Activated CD4-positive, alpha-beta T cell treated with anti-CD3 and anti-CD28 coated beads, Interleukin-2, amount 50 U/mL, for 4 hours (primary cell): ENCODE measurements at places on chromosomes 2 and 18.

GRCh38 chr2:128410035-128410757 is 91.5 kb upstream of the HS6ST1 start:
- DNase-seq, result no peak

GRCh38 chr2:925309-925708 is 25.3 kb upstream of the SNTG2 start:
- DNase-seq, result no peak

- no peak for DNase-seq
Observed at GRCh38 chr2:12762976-12763375, 46.2 kb downstream of the TRIB2 start.

DNA sequence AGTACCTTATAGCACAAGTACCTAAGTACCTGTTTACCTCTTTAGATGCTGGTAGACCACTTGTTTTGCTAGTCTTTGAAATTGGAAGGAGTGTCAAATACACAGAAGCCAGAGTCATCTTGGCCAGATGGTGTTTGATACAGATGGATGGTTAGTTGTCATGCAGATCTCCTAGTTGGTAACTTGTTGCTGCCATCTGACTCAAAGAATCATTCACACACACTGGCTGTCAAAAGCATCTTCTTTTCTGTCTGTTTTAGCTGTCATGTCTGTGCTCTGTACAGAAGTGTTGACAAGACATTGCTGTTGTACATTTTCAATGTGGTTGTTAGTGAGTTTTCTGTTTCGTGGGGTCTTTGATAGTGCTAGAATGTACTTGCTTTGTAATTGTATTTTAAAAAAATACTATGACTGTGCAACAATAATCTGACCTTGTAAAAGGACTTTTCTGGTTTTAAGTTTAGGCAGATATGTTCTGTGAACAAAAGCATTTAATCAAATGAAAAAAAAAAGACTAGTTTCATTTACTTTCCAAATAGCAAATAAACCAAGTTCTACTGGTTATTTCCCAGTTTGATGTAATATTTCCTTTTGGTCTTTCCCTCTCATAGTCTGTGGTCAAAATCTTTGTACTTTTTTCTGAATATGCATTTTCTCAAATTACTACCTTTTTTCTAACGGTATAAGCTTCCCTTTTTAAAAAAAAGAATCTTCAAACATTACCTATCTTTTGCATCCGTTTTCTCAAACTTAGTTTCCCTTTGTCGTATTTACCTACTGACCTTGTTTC is 39.9 kb downstream of the TANK start:
- DNase-seq, result no peak

- DNase-seq, result no peak
Observed at GRCh38 chr2:46187112-46187618, 110.0 kb upstream of the EPAS1 start.

- DNase-seq, result no peak
Observed at GRCh38 chr2:65367524-65367923, 64.9 kb downstream of the SPRED2 start.

DNA sequence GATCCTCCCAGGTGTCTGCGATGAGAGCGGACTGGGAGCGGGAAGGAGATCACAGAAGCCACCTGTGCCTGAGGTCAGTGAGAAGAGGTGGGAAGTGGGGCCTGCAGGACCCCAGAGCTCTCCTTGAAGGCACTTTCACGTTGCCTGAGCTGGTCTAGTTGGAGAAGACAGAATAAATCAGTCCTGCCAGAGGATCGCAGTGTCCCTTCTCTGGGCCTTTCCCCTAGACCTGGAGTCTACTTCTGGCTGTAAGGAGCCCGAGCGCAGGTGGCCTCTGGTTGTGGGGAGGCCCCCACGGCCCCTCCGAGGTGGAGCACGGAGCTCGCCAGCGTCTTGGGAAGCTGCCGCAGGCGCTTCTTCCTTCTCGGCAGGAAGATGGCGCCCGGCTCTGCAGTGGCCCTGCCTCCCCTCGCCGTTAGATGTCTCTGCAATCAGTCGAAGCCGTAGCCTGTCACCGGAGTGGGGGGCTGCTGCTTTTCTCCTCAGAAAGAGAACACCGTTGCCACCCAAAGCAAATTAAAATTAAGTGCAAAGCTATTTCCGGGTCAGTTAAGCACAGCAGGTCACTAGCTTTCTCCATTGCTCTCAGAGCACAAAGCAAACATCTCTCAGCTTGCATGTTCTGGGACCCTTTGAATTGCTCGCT is 212.0 kb upstream of the MYT1L start:
- DNase-seq, result no peak

GRCh38 chr18:76771192-76771799 is 51.1 kb upstream of the ZNF236 start:
- no peak for DNase-seq

GRCh38 chr18:13112982-13113381 is 105.6 kb upstream of the LDLRAD4 start:
- no peak for DNase-seq

GRCh38 chr18:47150824-47151366 is 595 bp upstream of the HDHD2 start:
- DNase-seq, result no peak

DNA sequence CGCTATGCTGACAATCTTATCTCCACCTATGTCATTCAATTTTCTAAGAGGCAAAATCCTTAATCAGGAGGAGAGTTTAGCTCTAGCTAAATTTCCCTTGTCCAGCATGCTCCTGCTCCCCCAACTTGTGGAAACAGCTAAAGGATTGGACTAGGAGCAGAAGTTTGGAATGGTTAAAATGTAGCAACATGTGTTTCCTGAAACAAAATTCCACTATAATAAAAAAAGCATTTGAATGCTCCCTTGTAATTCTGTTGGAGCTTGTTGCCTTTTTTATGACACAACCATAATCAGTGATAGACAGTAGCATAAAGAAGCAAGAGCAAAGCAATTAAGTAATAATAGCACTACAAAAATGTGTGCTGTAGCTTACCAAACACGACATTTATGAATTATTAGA is 6.9 kb downstream of the ACTR3 start:
- DNase-seq, result no peak

GRCh38 chr2:38533180-38533579 is 69.5 kb downstream of the HNRNPLL start:
- DNase-seq, result no peak

- DNase-seq, result no peak
Observed at GRCh38 chr2:28484835-28485234, 11.0 kb upstream of the PLB1 start.

- DNase-seq, result peak; percentile 54
Observed at GRCh38 chr2:84846041-84846663, 34.7 kb downstream of the TRABD2A start.

DNA sequence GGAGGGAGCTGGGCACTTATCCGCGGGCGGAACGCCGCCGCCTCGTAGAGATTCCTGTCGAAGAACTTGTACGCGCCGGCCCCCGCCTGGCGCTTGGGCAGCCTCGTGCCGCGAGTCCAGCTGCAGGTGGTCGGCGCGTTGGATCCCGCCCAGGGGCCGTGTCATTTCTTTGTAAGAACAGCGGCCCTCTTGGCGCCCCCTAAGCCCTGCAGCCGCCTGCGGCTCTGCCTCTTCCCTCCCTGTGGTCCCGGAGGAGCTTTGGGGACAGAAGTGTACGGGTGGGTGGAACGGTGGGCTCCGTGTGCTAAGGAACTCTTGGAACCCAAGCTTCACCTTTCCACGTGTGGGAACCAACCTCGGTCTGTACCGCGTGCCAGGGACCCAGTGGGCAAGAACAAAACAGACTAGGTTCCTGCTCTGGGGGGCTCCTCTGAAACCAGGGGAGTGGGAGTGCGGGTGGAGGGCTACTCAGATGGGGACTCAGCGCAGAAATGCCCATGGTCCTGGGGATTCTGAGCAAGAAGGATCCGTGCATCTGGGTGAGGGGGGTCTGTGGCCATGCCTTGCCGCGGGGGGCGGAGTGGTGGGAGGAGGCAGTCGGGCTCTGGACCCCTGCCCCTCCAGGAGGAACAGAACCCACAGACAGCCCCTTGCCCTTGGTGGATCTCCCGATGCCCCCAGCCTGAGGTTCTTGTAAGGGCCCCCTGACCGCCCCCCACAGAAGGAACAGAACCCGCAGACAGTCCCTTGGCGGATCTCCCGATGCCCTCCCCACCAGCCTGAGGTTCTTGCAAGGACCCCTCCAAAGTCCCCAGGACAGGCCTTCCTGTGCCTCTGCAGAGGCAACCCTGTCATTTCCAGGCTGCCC is 1.5 kb downstream of the GPC1 start:
- no peak for DNase-seq

DNA sequence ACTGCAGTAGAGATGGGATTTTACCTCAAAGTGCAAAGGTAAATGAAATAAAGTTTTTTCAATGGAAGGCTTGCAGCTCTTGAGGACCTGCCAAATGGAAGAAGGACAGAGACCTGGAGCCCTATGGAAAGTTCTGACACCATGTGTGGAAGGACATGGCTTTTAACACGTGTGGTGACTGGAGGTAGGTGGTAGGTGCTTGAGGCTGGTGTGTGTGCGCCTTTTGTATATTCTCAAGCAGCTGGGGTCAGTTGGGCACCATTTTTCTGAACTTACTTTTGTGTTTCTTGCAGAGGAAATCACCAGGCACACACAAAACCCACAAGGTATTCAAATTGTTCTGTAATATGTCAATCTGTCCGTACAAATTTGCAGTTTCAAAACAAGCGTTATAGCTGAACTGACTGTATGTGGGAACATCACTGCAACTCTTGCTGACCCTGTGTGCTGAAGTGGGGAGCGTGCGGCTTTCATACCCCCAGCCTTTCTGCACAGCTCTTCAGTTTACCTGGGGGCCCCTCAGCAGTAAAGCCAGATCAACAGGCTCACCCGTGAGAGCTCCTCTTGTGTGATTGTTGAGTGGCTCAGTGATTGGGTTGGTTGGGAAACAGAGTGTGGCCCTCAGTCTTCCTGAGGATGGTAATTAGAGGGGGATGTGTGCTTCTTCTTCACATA is 363 bp downstream of the GREB1 start:
- DNase-seq, result no peak

- no peak for DNase-seq
Observed at GRCh38 chr18:31821545-31822171, 61.0 kb upstream of the SLC25A52 start.

DNA sequence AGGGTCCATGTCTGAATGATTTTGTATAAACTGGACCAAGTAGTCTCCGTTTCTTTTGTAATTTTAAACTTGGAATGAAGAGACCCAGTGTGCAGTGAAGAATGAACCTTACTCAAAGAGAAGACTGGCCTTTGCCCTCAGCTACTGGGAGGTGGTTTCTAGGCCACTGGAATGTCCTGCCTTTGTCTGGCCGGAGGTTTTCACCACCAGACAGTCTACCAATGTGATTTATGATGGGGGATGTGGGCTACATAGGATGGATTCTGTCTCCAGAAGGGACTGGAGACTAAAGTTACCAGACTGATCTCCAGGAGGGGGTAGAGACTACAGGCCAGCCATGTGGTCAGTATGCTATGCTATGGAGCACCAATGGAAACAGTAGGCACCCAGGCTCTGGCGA is 42.8 kb upstream of the RAB31 start:
- no peak for DNase-seq

- DNase-seq, result no peak
Observed at GRCh38 chr2:102703305-102703704, 58.5 kb upstream of the TMEM182 start.

- DNase-seq, result no peak
Observed at GRCh38 chr2:53633441-53633840, 134.2 kb upstream of the CHAC2 start.

- no peak for DNase-seq
Observed at GRCh38 chr2:16440898-16441297, 224.7 kb downstream of the CYRIA start.

GRCh38 chr2:218745160-218745558 is 34.5 kb downstream of the TTLL4 start:
- DNase-seq, result no peak

DNA sequence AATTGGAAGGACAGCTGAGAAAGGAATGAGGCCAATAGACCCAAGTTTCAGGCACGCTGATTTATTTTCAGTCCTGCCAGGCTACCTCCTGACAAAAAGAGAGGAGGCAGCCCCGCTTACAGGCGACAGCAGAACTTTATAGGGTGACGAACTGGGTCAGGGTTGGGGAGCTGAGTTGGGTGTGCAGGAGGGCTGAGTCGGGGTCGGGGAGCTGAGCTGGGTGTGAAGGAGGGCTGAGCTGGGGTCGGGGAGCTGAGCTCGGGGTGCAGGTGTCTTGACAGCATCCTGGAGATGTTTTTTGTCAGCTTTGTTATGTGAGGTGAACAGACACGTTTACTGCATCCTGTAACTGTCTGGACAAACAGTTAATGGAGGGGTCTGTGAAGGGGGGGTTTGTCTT is 342.2 kb downstream of the ADCYAP1 start:
- DNase-seq, result no peak

- no peak for DNase-seq
Observed at GRCh38 chr2:228224410-228224809, 42.9 kb upstream of the SPHKAP start.

DNA sequence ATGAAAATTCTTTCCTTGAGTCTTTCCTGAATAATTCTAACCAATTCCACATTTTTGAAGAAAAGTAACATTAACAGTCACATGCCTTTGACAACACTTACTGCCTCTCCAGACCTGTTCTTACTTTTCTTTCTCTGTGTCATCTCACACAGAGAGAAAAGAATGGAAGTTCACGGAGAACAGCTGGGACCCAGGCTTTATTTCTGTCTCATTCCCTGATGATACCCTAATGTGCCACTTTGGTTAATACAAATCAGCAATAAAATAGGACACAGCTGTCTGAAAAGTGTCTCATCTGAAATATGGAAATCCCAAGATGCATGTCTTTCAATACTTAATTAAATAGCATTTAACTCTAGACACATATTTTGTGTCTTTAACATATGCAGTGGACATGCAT is 42.1 kb upstream of the RAB27B start:
- DNase-seq, result no peak

DNA sequence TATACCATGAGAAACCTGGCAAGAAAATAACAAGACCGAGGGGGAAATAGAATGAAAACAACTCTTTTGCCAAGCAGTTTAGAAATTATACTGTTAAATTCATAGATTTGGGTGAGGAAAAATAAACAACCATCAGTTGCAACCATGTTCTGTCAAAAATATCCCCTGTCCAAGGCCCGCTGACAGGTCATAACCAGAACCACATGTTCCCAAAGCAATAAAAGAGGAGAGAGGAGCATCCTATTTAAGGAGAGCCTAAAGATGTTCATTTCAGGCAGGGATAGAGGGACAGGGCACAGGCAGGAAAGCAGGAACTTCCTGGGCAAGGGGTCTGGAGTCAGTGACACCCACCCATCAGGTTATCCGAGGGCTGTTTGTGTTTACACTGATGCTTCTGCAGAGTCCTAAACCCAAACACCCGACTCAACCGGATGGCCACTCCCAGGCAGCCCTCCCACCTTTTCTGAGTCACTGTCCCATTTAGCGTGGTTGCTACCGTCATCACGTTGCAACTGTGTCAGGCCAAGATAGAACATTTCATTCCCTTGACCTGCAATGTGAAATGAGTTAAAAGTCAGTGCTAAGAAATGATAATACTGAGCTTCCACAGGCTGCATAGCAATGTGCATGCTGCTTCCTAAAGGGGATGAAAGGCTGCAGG is 468.3 kb upstream of the RAB12 start:
- no peak for DNase-seq

- no peak for DNase-seq
Observed at GRCh38 chr2:121722479-121722878, 14.2 kb downstream of the NIFK start.
